ENCODE measurements at places on chromosomes 7 and 10.

DNA sequence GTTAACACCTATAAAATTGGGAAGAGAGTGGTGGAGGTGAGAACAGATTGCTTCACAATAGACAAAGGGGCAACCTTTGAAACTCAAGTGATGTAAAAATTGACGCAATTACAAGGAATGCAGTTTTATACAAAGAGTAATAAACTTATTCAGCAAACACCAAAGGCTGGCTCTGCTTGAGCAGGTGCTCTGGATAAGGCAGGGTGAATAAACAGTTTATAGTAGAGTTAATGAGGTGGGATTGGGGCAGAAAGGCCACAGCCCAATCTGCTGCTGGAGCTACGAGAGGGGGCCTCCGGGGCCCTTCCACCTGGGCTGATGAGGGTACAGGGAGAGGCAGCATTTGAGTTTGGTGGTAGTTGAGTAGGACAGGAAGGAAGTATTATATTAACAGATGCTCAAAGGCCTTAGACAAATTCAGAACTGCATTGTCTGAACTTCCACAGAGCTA lies 6.0 kb downstream of the MUC12 start:
- DNase-seq: no peak

GRCh38 chr7:67843001-67843565 lies 846.5 kb downstream of the TYW1 start:
- no peak for DNase-seq

- no peak for DNase-seq
Measured at GRCh38 chr7:48112401-48113165, 23.5 kb downstream of the UPP1 start.

DNA sequence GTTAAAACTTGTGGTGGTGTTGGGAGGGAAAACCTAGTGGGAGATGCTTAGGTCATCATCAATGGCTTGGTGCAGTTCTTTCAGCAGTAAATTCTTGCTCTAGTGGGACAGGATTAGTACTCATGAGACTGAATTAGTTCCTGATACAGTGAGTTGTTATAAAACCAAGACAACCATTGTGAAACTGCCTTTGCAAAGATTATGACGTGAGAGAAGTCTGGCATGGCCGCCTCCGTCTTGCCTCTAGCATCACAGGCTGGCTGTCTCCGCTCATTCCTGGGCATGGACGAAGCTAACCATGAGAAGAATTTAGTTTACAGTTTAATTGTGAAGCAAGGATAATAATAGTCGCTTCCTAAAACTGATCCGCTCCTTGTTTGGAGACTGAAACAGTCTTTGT lies 186.4 kb downstream of the KIF20B start:
- peak; percentile 86 for DNase-seq

GRCh38 chr7:159086301-159086925 lies 58.3 kb downstream of the VIPR2 start:
- DNase-seq: no peak

DNA sequence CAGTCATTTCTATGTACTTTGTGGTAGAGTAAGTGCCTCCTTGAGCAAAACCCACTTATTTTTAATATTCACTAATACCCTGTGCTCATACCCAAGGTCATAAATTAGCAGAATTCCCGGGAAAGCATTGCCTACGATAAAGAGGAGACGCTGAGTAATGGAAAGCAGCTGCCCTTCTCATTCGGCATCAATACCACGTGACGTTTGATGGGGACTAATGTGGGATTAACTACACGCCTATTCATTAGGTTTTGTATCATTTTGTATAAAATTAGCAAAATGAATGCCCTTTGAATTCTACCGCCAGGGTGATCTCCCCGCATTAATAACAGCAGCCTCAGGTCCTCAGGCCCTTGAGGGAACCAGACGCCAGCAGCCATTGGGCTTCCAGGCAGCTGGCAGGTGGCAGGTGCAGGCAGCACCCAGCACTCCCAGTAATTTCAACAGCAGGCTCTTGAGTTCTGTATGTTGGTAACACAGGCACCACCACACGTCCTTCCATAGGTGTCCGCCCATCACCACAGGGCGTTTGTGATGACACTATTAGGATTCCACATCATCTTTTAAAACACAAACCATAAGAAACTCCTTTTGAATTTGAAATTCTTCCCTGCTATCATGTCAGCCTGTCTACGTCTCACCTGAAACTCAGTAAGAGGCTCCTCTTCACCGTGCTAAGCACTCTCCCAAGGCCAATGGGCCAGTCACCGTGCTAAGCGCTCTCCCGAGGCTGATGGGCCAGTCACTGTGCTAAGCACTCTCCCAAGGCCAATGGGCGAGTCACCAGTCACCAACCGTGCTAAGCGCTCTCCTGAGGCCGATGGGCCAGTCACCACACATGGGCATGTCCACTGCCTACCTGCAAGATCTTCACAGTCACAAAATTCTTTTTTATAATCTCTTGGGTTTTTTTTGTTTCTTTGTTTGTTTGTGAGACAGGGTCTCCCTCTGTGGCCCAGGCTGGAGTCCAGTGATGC lies 509.4 kb downstream of the PTPRN2 start:
- DNase-seq: no peak

GRCh38 chr10:1670541-1671365 lies 66.6 kb downstream of the ADARB2 start:
- DNase-seq: no peak

- no peak for DNase-seq
Measured at GRCh38 chr7:48173313-48173712, 2.1 kb downstream of the ABCA13 start.

DNA sequence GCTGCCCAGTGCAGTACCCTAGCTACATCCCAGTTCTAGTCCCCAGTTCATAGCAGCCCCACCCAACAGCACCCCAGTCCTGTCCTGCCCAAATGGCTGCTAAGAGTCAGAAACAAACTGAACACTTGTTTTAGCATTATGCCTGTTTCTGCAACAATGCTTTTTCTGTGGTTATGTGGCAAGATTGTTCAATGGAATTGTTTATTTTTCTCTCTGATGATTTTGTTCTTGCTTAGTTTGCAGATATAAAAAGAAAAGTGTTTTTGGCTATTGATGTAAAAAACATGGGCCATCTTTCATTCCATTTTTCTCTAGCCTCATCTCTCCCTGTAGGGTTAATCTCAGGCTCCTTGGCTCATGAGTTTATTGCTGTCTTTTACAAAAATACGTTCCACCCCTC lies 42.5 kb downstream of the LRRC4 start:
- no peak for DNase-seq

- DNase-seq: peak; percentile 68
Measured at GRCh38 chr10:133388236-133388972, 5.6 kb upstream of the MTG1 start.

- DNase-seq: peak; percentile 29
Measured at GRCh38 chr7:100545360-100546128, 6.5 kb downstream of the AGFG2 start.

GRCh38 chr7:6250364-6250833 lies 22.0 kb downstream of the CYTH3 start:
- no peak for DNase-seq

DNA sequence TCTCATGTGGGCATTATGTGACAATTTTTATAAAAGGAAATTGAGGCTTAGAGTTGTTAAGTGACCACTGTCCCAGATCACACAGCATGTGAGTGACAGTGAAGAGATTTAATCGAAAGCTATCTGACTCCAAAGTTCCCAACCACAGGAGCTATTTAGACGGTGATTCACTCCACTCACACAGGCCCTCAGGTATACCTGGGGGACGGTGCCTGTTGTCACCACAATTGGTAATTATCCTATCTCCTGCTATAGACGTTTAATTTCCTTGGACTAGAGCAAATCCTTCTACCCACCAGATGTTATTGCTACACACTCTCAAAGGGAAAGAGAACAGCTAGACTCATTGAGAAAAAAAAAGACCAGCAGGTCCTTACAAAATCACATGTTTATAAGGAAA lies 145.5 kb downstream of the KLF6 start:
- no peak for DNase-seq

- peak; percentile 34 for DNase-seq
Measured at GRCh38 chr7:123599766-123600165, 1.9 kb upstream of the ASB15 start.

DNA sequence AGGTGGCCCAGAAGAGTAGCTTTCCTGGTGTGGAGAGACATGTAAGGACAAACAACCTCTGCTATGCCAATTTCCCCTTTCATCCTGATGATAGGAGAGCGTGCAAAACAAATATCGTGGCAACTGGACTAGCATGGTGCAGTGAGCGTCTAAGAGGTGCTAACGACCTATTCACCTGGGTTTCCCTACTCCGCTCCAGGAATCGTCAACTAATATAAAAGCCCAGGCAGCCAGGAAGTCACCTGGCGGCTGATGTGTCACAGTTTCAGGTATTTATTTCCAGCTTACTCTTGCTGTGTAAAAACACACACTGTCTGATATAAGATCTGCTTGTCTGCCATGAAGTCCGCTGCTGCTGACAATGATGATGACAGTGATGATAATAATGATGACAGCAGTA lies 56.5 kb upstream of the EFCAB10 start:
- no peak for DNase-seq

- no peak for DNase-seq
Measured at GRCh38 chr7:35623381-35623780, 71.6 kb downstream of the HERPUD2 start.

DNA sequence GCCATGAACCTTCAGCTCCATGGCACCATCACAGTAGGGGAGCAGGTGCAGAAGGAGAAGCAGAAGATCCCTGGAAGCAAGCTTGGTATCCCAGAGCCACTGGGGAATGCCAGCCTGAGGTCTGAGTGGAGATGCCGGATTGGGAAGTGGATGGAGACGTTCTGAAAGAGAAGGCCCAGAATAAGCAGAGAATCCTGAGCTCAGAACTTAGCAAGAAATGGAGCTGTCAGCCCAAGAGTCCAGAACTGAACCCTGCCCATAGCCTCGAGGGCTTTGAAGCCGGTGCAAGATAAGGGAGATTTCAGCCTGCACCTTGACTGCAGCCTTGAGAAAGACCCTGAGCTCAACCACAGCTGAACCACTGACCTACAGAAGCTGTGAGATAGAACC lies 13.9 kb upstream of the GDF10 start:
- no peak for DNase-seq

DNA sequence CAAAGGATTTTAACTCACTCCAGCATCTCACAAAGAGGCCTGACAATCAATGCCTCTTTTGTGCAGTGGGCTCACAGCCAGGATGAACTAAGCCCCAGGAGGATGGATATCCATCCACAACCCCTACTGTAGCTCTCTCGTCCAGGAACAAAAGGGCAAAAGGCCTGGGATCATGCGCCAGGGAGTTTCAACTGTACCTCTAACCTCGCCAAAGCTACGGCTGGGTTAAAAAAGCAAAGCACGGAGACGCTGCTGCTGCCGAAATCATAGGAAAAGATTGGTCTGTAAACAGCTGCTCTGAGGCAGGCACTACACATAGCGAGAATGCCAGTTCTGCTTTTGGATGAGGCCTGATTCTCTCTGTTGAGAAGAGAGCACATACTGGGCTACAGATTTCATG lies 32.1 kb downstream of the VSTM4 start:
- peak; percentile 69 for DNase-seq

DNA sequence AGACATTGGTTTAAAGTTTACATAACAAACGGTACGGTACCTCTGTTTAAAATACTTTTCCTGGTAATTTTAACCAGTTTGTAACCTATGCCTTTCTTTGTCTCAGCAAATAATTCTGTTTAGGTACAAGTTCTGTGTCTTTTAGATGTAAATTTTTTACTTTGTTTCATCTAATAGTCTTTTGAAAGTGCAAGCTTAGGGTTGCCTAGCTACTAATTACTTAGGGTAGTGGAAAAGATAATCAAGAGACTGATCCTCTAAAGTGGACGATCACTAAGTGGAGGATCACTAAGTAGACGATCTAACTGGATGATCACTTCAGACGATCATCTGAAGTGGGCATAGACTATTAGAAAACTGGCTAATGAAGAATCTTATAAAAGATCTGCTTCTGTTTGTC lies 16.1 kb upstream of the FKBP9 start:
- DNase-seq: no peak

DNA sequence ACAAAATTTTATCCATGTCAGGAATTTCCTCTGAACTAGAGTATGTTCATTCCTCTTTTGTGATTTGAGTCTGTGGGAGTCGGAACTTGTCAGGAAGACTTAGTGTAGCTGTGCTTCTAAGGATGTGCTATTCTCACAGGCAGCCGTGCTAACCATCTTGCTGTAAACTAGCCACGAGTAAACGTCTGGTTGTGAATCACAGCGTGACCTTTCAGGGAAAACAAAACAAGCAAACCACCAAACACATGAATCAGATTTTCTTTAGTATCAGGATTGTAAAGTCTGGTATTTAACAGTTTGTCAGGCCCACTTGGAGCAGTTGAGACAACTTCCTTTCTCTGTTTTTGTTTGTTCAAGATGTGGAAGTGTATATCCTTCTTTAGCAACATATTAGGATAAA lies 32.0 kb downstream of the AUTS2 start:
- no peak for DNase-seq

DNA sequence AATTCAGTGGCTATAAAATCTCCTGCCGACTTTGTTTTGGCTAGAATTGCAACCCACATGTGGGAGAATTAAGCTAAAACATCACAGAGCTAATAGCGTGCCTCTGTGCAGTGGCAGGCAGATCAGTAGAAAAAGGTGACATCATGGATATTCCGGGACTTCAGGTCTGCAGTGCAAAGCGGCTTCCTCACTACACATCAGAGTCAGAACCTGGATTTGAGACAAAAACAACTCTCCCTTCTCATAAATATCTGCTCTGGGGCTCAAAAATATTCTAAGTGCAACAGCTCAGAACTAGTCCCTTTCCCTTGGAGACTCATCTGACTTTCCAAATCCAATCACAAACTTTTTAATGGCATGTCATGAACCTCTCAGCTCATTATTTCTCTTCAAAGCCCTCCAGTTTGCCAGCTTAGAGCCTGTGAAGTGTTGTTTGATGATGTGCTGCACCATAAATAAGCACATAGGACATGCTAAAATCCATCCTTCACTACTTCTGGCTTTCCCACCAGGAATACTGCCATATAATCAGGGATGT lies 337.1 kb downstream of the RNLS start:
- DNase-seq: no peak

GRCh38 chr10:83701799-83702198 lies 437.5 kb upstream of the GHITM start:
- DNase-seq: no peak

DNA sequence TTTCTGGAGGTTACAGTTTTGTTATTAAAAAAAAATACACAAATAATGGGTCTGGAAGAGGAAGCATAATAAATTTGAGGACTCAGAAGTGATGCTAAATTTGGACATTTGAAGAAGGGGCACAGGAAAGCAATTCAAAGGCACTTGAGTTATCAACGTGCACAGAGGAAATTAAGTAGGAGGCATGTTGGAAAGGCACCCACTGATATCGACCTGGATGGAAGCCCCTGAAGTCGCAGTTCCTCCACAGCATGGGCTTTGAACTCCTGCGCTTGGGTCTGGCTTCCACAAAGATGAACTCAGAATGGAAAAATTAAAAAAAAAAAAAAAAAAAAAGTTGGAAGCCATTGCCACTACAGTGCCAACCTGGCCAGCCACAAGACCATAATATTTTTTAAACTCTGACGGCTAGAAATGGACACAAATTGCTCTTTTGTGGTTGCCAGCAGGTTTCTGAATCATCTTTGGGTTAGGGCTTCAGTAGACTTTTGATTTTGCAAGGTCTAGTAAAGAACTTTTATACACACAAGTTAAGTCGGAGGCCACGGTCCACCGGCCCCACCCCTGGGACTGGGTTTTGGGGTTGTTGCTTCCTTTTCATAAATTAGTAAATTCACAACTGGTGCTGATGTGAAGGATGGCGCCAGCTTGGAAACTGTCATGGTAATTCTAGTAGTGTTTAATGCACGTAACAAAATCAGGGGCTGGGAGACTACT lies 21.6 kb downstream of the JCAD start:
- peak; percentile 56 for DNase-seq

Measured in MV-4-11 (cell line).